NCI-H1092 (cell line): ENCODE measurements at places on chromosomes 4 and X.

- no peak for DNase-seq
These were observed 45.9 kb upstream of the NEIL3 start for GRCh38 chr4:177263818-177264217.

DNA sequence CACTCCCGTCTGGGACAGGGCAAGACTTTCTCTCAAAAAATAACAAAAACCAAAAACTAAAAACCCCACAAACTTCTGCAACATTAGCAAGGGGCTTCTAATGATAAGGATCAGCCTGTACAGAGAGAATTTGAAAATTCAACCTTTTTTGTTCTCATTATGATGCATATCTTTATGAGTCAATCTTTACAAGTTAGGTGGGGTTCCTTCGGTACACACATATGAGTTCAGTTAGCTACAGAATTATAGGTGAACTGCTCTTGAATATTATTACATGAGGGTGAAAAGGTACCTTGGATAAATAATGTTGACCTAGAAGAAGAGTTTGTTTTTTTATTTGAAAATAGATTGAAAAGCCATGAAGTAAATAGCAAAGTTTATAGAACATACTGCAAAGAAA lies 252.7 kb downstream of the UNC5C start:
- DNase-seq: no peak

- DNase-seq: no peak
These were observed 35.9 kb upstream of the PPA2 start for GRCh38 chr4:105509714-105510113.

- no peak for DNase-seq
These were observed 2440.0 kb downstream of the PCDH7 start for GRCh38 chr4:33160126-33160525.

DNA sequence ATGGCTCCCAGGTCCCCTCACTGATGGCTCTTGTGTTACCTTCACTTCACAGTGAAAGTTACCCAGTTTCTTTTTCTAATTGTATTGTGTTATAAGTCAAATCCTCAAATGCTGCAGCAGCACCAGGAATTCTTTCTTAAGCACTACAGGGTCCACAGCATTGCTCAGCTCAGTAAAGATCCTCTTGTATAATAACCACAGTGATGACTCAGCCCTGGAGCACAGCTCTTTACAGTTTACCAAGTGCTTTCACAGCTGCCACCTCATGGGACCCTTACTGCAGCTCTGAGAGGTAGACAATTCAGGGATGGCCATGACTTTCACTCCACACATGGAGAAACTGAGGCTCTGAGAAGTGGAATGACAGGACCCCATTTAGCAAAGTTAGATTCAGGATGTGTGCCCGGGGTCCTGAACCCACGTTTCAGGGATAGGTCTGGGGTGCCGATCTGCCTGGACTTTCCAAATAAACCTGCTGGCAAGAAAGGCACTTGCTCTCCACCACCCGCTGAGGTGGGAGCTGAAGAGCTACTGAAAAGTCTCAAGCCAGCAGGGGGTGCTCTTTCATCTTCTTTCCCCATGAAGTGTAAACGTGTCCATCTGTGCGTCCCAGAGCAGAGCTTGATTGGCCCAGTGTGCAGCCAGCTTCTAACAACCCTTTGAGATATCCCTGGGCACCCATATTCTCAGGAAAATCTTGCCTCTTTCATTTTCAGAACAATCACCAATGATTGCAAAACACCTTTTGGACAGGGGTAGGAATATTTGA lies 35.7 kb upstream of the GABRQ start:
- no peak for DNase-seq

DNA sequence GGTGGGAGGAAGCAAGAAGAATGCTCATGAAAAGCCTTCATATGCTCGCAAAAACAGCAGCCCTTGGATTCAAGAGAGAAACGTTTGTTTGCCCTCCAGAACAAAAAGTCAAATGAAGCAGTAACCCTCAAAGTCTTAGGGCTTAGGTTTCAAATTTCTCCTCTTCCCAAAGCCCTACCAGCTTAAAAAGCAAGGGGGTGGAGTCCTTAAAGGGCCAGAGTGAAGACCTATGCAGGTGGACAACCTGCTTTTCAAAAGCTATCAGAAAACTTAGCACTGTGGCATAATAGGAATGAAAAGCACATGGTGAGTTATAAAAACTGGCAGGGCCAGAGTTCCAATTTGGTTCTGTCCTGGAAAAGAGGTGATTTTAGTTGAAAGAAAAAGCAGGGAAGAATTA lies 253.3 kb downstream of the NAP1L3 start:
- no peak for DNase-seq

DNA sequence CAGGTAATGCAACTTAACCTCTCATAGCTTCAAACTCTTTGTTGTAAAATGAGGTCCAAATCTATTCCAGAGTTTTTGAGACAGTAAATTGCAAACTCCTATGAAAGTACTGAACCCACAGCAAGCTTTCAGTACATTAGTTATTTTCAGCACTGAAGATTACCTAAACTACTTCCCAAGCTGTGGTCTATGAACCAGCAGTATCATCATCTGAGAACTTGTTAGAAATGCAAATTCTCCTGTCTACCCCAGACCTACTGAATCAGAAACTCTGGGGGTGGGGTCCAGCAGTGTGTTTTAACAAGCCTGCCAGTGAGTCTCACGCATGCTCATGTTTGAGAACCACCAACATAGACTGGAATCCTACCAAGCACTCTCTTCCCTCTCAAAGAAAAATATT lies 5.7 kb upstream of the CASP6 start:
- DNase-seq: no peak

- DNase-seq: no peak
These were observed 17.9 kb upstream of the YTHDC1 start for GRCh38 chr4:68367835-68368234.

DNA sequence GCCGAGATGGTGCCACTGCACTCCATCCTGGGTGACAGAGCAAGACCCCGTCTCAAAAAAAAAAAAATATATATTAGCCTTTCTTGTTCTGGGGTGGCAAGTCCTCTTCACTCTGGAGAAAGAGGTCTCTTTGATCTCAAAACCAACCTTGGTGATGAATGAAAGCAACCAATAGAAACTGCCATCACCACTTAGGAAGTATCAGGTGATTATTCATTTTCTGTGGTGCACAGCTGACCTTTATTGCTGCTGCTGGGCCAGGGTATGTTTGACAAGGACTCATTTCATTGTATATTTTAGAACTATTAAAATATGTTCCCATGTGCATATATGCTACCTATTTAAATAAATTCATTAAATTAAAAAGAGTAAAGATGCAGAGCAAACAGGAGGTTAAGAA lies 76.0 kb upstream of the KIT start:
- DNase-seq: no peak

DNA sequence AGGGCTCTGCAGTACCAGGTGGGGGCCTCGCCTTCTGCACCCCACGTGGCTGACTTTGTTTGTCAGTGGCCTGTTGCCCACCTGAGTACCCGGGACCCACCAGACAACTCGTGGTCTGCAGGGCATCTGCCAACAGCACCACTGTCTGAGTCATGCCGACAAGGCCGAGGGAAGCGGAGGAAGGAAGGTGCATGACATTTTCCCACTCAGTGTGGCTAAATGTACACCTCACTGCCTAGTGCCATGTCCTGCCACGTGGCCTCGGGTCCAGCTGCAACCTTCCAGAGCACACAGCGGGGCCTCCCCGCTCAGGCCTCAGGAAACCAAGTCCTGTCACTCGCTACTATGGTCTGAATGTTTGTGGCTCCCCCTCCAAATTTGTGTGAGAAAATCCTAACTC lies 22.1 kb downstream of the ABLIM2 start:
- DNase-seq: no peak

- DNase-seq: no peak
These were observed 374.3 kb upstream of the GALNT7 start for GRCh38 chr4:172794307-172794703.

DNA sequence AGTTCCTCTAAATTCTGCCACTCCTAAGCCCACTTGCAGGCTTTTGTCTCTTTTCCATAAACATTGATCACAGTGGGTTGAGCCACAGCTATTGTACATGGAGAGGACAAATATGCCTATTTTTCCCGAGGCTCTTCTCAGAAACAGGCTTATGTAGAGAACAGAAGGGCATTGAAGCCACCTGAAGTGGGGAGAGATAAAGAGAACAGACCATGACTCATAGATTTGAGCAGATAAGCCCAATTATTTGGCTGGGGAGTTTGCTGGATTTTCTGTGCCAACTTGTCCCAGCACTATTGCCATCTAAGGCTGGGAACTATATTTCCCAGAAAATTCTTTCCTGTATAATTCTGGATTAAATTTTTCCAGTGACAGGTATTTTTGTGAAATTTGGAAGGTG lies 446.1 kb upstream of the RPS6KA3 start:
- DNase-seq: no peak

GRCh38 chr4:152972821-152973628 lies 36.9 kb downstream of the FHDC1 start:
- no peak for DNase-seq

- no peak for DNase-seq
These were observed 58.8 kb downstream of the RHOH start for GRCh38 chr4:40255393-40256281.

DNA sequence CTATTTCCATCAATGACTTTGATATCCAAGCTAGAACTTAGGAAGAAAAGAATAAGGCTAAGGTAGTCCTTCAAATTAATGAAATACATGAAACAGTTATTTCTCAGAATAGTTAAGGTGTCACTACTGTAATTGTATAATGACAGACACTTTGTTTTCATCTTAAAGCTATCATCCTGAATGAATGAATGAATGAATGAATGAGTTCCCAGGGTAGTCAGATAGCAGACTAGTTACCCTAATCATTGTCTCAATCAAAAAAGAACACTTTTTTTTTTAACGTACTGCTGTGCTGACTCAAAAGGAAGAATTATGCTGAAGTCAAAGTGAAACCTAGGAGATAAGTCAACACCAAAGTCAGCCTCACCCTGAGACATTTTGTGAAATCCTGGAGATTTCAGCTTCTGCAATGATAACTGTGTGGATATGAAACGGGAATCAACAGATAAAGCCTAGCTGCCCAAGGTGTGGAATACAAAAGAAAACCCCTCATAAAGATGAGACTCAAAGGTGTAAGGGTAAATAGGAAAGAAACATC lies 68.3 kb upstream of the CNKSR2 start:
- DNase-seq: no peak
